ENCODE measurements at places on chromosomes 3 and 15.

DNA sequence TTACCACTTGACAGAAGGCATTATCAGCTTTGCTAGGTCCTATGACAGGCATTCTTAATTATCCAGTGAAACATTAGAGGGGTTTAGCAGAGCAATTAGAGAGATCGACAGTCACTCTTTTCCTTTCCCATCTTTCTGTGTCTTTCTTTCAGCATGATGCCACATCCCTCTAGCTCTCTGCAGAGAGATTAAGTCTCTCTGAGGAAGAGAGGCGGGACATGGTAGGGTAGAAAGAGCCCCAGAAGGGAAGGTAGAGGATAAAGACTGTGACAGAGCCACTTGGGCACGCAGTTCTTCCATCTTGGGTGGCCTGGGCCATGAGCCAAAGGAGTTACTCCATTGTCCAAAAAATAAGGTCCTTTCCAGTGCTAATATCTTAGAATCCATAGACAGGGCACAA lies 55.8 kb downstream of the HHLA2 start:
- no peak for DNase-seq

DNA sequence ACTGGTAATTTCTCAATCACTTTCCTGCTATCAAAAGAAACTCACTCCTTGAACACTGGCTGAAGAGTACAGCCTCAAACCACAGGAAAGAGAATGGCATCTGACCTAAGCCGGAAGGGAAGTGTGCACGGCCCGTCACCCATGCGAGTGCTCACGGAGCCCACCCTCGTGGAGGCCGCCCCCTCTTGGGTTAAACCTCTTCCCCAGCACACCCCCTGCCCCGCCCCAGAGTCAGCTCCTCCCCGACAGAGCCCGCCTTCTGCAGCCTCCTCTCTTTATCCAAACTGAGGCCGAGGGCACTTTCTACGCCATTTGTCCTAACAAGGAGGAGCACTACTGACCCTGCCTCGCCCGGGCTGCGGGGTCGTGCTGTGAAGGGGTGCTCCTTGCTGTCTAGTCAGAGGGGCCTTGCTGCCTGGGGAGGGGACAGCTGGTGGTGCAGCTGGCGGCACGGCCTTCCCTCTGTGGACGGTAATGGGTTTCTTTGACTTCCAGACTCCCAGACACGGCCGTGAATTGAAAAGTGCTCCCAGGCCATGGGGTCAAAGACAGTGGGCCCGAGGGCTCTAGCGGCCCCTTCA lies 137.7 kb downstream of the NSMCE3 start:
- DNase-seq: no peak

DNA sequence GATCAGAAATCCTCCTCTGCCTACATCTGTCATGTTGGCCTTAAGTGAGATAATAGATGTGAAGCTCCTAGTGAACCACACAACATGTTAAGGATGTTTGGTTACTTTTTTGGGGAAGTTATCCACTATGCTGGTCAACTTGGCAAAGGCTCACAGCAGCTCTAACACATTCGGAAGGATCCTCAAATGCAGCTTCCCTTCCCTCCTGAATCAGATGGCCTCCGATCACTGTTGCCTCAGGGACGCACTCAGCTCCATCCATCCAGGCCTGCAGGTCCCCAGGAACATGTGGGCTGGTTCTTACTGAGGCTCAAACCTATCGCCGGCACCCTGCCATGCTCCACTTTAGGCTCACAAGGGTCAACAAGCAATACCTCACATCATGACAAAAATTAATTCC lies 67.9 kb downstream of the CORO2B start:
- DNase-seq: no peak

- no peak for DNase-seq
Measured at GRCh38 chr15:94353488-94353820, 122.1 kb downstream of the MCTP2 start.

DNA sequence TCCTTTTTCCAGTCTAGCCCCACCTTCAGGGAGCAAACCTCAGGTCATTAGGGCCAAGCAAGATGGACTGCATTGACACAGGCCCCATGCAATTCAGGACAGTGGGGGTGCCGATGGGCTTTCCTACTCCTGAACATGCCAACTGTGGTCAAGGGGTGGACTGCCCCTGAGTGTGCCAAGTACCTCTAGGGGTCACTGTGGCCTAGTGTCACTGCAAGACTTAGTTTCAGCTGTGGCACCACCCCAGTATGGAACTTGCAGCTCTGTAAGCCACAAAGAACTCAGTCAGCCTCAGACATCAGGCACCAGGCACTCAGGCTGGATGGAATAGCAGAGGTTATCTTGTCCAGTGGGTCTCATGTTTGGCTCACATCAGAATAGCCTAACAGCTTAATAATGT lies 32.3 kb downstream of the EXOG start:
- DNase-seq: no peak

GRCh38 chr3:40714771-40715345 lies 190.1 kb downstream of the ZNF621 start:
- no peak for DNase-seq

DNA sequence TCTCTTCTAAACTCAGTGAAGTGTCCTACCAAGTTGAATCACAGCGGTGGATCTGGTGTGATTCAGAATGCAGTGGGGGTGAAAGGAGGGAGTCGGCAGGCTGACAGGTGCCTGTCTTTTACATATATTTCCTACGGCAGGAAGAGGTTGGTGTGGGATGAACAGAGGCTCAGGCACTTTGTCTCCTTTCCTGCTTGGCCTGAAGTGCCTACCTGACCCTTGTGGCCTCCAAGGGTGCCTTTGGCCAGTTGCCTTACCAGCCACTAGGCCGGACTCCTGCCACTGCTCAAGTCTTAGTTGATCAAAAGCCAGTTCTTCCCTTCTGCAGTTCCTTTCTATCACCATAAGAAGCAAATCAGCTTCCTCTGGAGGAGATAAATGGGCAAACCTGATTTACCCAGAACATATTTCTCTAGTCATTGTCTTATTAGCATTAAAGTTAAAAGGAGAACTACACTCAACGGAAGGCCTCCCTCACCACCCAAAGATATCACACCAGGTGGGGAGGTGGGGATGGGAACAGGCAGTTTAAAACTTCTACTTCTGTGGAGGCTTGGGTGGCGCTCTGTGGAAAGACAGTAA lies 52.1 kb downstream of the CRTC3 start:
- no peak for DNase-seq

DNA sequence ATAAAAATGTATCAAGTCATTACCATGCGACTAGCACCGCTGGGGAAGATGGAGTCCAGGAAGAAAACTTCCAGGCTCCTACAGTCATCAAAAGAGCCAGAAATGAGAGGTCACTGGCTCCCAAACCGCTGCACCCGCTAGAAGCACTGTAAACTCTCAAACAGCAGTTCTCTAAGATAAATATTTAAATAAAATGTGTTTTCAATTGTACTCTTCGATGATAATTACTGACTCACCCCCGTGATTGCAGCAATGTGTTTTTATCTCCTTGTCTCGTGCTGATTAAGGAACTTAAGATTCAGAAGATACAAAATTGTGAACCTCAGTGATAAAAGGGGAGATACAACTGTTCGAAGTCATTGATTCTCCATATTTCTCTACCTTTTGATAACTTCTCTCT lies 45.8 kb upstream of the FOXP1 start:
- DNase-seq: no peak

GRCh38 chr15:53872410-53872809 lies 105.8 kb upstream of the UNC13C start:
- no peak for DNase-seq

DNA sequence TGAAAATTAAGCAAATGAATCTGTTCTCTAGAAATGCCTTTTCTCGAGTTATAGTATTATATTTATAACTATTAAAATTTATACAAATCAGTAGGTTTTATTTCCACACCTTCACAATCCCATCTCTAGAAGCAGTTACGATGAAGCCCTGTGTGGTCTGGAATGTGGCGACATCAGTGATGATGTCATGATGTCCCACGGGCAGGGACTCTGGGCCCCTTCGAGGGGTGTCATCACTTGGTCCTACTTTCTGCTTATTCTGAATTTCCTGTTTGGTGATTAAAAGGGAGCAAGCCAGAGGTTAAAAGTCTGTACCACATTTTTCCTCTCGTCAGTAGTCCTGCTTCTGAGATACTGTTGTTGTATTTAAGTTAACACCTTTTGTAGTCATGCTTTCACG lies 67.4 kb downstream of the PIK3R4 start:
- DNase-seq: no peak

DNA sequence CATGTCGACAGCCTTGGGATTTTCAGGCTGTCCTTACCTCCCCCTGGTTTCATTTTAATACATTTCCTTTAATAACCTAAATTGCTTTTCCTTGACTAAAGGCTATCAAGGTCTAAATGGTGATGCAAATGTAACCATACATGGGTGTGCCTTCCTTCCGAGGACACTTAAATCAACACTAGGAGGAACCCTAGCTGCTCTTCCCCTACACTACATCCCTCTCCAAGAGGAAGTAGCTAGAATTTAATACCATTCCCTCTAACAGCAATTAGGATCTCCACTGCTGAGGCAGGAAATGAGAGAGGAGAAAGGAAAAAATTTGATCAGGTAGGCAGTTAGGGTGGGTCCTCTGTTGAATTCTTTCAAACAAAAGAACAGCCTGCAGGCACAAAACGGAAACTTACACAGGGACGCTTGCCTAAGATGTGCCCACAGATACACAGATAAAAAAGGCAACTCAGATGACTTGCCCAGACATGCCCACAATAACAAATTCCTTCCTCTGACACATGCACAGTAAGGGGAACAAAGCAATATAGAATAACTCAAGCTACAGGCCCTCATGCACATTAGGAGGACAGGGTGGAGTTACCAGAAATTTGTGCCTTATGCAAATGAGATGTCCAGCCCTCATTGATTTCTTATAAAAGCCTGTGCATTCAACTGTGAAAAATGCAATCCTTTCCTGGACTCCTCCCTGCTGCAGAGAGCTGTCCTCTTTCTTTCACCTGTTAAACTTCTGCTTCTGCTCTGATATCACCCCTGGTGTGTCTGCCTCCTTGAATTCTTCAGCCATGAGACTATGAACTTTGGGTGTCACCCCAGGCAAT lies 1024.4 kb upstream of the CADM2 start:
- DNase-seq: no peak

DNA sequence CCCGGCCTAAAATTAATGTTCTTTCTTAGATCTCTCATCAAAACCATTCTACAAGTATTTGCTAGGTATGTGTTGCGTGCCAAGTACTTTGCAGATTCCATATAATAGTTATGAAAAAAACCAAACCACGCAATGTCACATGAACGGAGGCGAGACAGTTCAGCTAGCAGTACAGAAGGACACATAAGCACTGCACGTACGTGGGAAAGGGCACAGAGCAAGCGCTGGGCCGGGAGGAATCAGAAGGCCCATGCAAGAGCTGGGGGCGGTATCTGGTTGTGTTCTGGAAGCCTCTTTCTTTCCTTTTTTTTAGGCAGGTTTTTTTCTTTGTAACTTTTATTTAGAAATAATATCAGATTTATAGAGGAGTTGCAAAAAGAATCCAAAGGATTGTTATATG lies 11.3 kb downstream of the PDIA5 start:
- DNase-seq: no peak

- DNase-seq: no peak
Measured at GRCh38 chr3:27171113-27171512, 198.1 kb downstream of the NEK10 start.

DNA sequence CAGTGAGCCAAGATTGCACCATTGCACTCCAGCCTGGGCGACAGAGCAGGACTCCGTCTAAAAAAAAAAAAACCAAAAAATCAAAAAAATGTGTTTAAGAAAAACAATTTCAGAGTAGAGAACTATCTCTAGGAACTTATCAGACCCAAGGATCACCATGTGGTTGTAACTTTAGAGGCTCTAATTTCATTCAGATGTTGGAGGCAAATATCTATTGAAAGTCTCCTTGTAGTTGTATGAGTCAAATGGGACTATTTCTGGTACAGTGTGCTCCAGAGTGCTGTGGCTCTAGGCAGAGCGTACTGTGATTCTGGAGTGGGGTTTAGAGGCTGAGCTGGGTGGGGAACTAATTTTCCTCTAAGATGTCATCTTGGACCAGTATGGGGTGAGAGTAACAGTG lies 398.7 kb downstream of the SHQ1 start:
- no peak for DNase-seq

DNA sequence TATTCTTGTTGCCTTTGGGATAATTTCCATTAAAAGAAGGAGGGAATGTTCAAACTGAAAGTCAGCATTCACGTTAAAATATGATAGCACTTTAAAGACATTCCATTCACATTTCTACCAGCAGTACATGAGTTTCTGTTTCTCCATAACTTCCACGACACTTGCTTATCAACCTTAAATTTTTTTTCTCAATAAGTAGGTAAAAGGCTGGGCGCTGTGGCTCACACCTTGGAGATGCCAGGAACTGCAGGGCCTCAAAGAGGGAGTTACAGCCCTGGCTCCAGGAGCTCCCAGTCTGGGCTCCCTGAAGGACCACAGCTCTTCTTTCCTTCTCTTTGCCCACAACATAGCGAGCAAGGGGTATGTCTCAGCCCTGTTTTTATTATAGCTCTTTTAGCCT lies 42.9 kb upstream of the PRR23C start:
- DNase-seq: no peak

- no peak for DNase-seq
Measured at GRCh38 chr3:153274561-153274960, 112.5 kb downstream of the RAP2B start.

GRCh38 chr3:25153561-25153960 lies 274.5 kb upstream of the RARB start:
- DNase-seq: no peak

- DNase-seq: no peak
Measured at GRCh38 chr3:108044699-108045098, 46.1 kb downstream of the CD47 start.

DNA sequence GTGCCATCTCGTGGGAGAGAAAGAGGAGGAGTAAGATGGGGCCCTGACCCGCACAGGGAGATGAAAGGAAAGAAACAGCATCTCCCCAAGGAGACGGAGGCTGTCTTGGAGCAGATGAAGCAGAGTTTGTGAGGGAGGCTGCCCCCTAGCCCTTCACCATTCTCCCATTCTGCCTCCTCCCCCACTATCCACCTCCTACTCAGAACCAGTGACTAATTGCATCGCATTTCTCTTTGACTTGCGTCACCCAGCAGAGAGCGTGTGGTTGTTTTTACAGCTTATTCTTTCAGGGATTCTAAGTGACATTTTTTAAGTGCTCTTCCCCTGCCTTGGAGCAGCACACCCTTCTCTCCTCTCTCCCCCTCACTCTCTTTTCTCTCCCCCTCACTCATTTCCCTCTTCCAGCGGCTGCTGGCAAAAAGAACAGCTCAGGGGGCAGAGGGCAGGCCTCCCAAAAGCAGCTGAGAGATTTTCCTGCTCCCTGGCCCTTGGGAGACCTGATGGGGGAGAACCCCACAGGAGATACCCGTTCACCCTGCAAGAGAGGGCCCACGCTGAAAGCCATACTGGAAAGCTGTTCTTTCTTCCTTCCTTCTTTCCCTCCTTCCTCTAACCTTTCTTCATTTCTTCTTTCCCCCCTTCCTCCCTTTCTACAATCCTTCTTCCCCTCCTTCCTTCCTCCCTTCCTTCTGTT lies 91.8 kb downstream of the MRPL46 start:
- no peak for DNase-seq

DNA sequence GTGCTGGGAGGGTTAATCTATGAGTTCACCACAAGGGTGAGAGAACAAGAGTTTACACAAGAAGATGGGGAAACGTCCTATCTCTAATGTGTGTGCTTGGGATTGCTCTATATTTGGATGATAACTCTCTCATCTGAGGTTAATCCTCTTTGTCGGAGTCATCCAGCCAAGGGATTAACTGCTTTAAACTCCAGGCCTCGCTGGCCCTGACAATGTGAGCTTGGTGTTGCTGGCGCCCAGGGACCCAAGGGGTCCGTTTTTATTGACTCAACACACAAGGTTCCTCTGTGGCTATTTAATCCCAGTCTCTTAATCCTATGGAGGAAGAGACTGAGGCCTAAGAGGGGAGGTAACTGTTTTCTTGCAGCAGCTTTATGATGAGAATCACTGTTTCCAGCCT lies 14.2 kb downstream of the SV2B start:
- no peak for DNase-seq

GRCh38 chr3:73685061-73685460 lies 60.3 kb upstream of the PDZRN3 start:
- DNase-seq: no peak

Measured in effector memory CD4-positive, alpha-beta T cell (primary cell).